SJSA1 (cell line): ENCODE measurements at places on chromosomes 3 and 15.

- no peak for DNase-seq
Measured at GRCh38 chr3:188527389-188527788, 373.4 kb downstream of the LPP start.

DNA sequence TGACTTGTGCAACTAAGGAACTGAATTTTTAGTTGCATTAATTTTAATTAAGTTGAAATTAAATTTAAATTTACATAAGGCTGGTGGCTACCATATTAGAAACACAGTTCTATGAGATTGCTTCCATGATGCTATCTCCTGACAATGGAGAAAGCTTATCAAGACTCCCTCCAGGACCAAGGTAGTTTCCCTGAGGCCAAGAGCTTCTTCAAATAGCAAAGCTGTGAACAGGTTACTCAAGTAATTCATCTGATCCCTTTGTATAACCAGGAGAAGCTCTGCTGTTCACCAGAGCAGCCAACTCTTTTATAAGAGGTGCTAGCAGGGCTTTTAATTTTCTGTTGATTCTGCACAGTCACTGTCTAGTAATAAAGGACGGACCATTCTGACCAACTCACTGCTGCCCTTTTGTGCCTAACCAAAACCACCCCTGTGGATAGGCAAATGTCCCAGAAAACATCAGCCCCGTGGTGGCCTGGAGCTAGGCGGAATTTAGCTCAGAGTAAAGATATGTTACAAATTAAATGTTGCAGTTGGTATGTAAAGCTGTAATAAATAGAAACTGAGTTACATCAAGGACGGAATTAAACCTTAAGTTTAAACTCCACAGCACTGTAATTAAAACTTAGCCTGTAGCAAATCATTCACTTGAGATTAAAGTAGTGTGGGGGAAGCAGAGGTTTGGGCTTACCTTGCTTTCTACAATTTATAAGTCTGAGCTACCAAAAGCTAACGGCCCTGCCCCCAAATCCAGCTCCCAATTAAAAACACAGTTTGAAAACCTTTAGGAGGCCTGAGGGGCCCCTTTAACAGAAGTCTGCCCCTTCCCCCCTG lies 55.6 kb upstream of the LRTM1 start:
- DNase-seq: no peak

GRCh38 chr3:22141769-22142168 lies 390.8 kb upstream of the ZNF385D start:
- no peak for DNase-seq

- DNase-seq: peak; percentile 17
Measured at GRCh38 chr15:42385206-42385979, 26.1 kb downstream of the CAPN3 start.

GRCh38 chr3:5841599-5841998 lies 654.1 kb downstream of the EDEM1 start:
- no peak for DNase-seq

DNA sequence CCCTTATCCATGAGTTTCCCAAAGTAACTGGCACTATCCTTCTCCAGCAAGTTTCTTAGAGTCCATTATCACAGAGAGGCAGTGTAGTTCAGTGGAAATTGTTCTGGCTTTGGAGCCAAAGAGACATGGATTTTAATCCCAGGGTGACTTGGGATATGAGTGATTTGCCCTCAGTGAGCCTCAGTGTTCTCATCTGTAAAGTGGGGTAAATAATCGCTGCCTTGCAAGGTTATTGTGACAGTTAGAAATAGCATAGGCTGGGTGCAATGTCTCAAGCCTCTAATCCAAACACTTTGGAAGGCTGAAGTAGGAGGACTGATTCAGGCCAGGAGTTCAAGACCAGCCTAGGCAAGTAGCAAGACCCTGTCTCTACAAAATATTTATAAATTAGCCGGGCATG lies 30.0 kb downstream of the DAPK2 start:
- DNase-seq: no peak
